Activated naive CD4-positive, alpha-beta T cell treated with anti-CD3 and anti-CD28 coated beads, Interleukin-2, amount 50 U/mL, for 72 hours (primary cell): ENCODE measurements at places on chromosomes 7 and 10. TPM values are rescaled to one million over a fixed set of nuclear protein-coding genes. Genes with fewer than 3 reads are reported as not detected.

MYO1G gene
- 532 TPM for total RNA-seq

FAM131B gene
- total RNA-seq = 2.1 TPM

FAM25G gene
- total RNA-seq = not detected

SKIDA1 gene
- not detected for total RNA-seq

STEAP1 gene
- 0.30 TPM for total RNA-seq

MYL10 gene
- total RNA-seq = not detected

AKR1C8 gene
- total RNA-seq = not detected

JAKMIP3 gene
- total RNA-seq = 1.6 TPM

PKD1L1 gene
- total RNA-seq = 0.14 TPM

VAX1 gene
- total RNA-seq = not detected
